ENCODE measurements at places on chromosomes 4 and X.

DNA sequence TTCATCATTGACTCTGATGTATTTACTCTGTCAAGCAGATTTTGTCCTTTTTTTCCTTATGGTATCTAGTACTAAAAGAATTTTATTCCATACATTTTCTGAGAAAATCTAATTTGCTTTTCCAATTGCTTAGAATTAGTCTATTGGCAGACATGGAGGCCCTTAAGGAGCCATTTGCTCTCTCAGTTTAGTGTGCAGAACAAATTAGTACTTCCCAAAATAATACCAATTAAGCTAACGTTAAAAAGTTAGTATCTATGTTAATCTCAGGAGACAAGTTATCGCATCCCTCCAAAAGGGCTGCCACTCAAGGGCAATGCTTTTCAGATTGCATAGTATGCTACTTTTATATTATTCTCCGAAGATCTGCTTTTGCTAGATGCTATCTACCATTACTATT is 47.7 kb downstream of the PDHA2 start:
- no peak for DNase-seq

GRCh38 chr4:167838686-167839085 is 253.7 kb upstream of the ANXA10 start:
- DNase-seq = no peak

GRCh38 chr4:143473334-143474126 is 40.0 kb upstream of the SMARCA5 start:
- no peak for DNase-seq

DNA sequence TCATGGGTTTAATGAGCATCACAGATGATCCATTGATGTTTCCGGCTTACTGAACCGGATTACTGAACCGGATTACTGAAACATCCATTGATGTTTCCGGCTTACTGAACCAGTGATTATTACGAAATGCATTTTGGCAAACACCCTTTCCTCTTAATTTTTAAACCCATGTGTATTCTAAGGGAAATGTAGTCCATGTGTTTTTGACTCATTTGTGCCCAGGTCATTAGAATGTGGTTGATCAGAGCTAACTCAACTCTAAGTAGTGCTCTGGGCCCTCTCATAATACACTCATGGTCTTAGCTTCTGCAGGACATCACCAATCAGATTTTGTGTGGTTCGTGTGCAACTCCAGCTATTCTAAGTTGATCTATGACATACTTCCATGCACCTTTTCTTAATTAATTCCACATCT is 141.6 kb downstream of the SPATA18 start:
- no peak for DNase-seq

DNA sequence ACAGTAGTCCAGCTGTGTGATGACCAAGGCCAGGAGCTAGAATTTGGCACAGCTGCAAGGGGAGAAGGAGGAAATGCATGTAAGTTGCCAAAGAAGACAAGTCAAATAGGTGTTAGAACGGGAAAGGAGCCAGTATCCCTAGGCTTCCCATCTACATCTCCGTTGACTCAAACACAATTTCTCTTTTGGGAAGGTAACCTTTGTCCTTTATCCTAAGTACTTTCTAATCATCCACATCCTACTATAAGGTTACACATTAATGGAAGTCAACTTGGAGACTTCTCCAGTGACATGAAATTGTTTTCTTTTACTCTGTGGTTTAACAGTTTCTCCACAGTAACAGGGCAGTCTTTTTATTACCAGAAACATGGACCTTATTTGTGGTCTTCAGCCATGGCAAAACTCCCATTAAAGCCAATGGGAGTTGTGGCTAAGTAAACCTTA is 620.0 kb downstream of the ANKRD50 start:
- no peak for DNase-seq

GRCh38 chr4:47933840-47934239 is 19.5 kb upstream of the NFXL1 start:
- no peak for DNase-seq

DNA sequence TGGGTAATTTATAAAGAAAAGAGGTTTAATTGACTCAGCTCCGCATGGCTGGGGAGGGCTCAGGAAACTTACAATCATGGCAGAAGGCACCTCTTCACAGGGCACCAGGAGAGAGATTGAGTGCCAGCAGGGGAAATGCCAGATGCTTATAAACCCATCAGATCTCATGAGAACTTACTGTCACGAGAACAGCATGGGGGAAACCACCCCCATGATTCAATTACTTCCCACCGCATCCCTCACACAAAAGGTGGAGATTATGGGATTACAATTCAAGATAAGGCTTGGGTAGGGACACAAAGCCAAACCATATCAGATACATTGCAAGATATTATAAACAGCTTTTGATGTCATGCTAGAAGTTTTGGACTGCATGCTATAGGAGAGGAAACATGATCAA is 204.3 kb downstream of the VEGFC start:
- no peak for DNase-seq

DNA sequence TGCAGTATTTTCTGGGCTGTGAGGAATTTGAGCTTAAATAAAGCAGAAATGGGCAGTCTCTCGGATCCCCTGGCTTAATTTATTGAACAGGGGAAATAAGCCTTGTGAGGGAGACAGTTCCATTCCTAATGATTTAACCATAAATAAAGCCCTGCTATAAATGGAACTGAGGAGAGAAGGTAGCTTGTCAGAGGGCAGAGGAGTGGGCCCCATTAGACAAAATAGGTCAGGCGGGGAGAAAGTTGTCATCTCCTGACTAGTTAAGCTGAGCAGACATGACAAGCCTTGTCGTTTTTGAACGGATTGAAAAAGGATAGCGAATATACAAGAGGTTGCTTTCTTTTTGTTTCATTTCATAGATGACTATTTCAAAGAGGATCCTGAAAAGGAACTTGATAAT is 39.3 kb downstream of the SMPX start:
- no peak for DNase-seq

- DNase-seq = no peak
Observed at GRCh38 chr4:176238157-176238610, 30.8 kb downstream of the ASB5 start.

DNA sequence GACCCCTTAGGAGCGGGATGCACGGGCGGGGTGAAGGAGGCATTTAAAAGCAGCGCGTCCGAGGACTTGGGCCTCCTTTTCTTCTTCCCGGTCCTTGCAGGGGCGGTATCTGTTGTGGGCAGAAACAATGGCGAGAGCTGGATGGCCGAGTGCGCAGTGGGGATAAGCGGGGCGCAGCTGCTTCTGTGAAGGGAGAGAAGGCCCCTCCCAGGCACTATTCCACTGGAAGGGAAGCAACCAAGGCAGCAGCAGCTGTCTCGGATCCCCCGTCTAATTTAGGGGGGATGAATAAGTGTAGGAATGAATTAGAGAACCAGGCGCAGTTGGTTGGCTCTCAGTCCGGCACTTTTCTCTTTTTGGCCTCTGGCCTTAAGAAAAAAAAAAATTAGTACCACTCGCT is 995 bp downstream of the SMARCA5 start:
- DNase-seq = peak; percentile 87

DNA sequence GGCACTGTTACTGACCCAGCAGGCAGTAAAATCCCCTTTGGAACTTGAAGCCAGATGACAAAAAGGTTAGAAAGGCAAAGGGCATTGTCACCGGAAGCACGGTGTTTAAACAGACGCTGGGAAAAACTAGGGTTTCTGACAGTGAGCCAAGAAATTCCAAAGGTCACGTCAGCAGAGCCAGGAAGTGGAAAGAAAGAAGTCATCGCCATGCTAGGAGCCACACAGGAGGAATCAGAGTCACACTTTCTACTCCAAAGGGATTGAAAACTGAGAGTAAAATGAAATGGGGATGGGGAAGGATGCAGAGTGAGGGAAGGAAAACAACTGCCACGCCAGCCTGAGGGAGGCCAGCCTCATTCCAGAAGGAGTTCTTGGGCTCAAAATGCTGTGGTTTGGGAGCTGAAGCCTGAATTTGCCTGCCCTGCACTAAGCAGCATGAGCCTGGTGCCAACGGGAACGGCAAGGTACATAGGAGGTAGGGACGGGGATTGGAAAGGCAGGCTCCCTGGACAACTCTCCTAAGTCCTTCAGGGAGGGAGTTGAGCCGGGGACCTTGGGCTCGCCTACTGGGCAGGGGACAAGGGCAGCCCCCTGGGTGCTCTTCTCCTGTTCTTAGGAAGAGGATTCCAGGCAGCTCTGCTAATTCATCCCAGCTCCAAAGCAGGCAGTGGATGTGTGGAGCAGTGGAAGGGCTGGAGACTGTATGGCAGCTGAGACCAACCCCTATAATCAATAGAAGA is 66.8 kb downstream of the SOWAHB start:
- no peak for DNase-seq

DNA sequence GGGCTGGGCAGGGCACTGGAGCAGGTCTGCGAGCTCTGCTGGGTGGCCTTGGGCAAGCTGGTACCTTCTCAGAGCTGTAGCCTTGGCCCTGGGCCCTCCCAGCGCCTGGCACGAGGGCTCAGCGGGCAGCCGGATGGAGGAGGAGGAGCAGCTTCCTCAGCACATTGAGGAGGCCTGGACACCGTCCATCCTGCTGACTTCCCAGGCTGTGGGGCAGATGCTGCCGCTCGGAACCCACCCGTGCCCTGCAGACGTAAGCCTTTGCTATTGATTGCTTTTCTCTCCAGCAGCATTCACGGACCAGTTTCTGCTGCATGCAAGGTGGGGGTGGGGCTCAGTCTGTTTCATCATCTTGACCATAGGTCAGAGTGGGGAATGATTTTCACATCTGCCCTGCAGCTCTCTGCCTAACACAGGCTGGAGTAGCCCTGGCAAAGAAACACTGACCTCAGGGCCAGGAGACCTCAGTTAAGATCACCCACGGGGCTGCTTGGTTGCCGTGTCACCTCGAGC is 80.7 kb upstream of the PSAPL1 start:
- DNase-seq = no peak

GRCh38 chrX:10030570-10030969 is 63.4 kb downstream of the CLDN34 start:
- no peak for DNase-seq

GRCh38 chr4:138056541-138056940 is 185.6 kb downstream of the SLC7A11 start:
- DNase-seq = no peak

DNA sequence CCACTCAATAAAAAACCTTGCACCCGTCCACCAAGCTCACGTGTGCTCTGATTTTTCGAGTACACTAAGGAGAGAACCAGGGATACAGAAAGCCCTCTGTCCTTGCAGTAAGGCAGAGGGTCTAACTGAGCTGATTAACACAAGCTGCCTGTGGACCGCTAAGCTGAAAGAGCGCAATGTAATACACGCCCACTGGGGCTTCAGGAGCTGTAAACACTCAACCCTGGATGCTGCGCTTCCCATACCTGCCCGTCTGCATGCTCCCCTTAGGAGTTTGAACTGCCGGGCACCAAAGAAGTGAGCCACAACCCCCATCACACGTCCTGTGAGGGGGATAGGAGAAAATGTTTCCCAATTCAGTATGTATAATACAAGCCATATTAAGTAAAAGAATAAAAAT is 664.8 kb downstream of the PCDH18 start:
- no peak for DNase-seq

DNA sequence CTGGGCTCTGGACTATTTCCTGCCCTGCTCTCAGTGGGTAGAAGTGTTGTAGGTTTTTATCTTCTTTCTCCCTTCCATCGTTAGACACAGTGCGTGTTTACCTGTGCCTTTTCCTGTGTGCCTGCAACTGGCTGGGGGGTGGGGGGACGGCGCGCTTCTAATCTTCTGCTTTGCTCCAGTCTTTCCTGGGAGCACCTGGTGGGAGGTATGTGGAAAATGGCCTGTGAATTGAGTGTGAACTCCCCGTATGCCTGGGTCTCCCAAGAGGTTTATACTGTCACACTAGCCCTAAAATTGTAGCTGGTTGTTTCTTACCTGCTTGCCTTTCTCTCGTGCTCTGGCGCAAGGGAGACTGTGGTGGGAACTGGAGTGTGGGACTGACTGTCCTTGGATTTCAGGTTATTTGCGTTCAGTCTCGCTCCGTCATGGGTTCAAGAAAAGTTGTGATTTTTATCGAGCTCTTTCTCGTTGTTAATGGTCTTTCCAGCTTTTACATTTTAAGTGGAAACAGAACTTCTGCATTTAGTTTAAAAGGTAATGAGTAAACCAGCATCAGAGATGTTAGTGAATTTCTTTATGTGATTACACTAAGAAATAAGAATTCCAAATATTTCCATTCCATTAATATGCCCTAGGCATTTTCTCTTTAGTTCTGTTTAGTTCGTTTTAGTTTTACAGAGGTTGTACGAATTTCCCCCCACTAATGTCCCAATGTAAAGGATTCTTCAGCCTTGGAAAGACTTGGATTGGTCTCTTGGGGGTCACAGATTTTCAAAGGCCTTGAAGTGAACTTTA is 15.3 kb downstream of the MRPL1 start:
- DNase-seq = no peak

DNA sequence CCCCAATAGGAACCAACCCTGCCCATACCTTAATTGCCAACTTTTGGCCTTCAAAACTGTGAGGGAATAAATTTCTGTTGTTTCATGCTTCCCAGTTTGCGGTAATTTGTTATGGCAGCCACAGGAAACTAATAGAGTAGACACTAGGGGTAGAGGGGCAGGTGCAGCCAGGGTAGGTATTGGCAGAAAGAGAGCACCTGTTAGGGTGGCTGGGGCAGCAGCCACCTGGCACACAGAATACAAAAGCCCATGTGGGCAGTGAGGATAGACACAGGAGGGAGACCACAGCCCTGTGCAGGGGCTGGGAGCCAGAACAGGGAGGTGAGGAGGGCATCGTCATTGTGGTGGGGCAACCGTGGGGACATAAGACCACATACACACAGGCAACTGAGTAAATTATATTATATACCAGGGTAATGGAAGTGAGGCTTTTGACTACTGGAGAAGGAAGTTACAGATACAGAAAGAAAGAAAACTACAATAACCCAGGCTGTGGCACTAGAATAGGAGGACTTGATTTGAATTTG is 28.2 kb downstream of the IRF2 start:
- DNase-seq = no peak

GRCh38 chr4:13182133-13182532 is 302.0 kb downstream of the RAB28 start:
- no peak for DNase-seq
